ENCODE measurements at places on chromosomes 5 and 9. TPM values are rescaled to one million over a fixed set of nuclear protein-coding genes. Genes with fewer than 3 reads are reported as not detected.

SPATA31E1 gene
- 0.01 TPM for polyA plus RNA-seq

CD14 gene
- polyA plus RNA-seq, result 3,095 TPM

SPINK14 gene
- polyA plus RNA-seq, result not detected

TMEM252 gene
- polyA plus RNA-seq, result not detected

IL33 gene
- polyA plus RNA-seq, result not detected

- peak; percentile 11 for DNase-seq
These were observed 148.2 kb downstream of the CAAP1 start for GRCh38 chr9:26744191-26744965.

GRCh38 chr5:65020492-65020891, 251.8 kb downstream of the CWC27 start:
- no peak for DNase-seq

- DNase-seq, result no peak
These were observed 1.7 kb downstream of the GPRIN1 start for GRCh38 chr5:176608142-176608705.

DNA sequence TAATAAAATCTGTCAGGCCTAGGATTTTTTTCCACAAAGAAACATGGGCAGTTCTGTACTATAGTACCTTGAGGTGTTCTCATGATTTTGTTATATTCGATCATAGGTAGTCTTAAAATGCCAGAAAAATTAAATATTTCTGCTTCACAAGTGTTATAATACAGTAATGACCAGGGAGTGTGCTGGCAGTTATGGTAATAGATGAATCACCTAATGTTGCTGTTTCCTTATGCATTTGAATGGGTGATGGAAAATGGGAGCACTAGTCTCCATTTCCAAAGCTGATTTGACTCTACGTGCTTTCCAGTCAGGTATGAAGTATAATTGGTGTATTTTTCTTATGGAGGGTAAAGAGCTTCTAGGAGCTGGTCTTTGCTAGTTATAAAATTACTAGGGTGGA, 23.8 kb downstream of the OGN start:
- DNase-seq, result no peak

DNA sequence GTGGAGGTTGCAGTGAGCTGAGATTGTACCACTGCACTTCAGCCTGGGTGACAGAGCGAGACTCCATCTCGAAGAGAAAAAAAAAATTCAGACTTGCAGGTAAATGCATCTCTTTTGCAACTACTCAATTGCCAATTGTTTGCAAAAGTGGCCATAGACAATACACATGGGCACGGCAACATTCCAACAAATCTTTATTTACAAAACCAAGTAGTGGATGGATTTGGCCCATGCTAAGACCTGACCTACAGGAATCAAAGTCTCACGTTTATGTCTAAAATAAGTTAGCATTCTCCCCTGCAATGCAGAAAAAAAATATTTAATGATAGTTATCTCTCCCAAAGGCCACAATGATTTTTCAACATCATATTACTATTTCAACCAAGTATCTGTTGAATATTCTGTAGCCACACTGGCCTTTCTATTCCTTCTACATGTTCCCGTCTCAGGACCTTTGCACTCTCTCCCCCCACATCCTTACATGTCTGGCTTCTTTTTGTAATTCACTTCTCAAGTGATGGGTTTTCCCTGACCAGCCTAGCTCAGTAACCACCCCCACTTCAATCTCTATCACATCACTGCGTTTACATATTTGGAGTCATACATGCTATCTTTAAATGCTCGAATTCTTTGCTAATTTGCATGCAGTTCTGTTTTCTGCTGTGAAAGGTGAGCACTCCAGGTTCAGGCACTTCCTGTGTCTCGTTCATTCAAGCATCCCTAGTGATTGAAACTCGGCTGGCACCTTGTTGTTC, 54.2 kb downstream of the FNBP1 start:
- DNase-seq, result no peak

GRCh38 chr5:149407323-149408251, 28.5 kb upstream of the IL17B start:
- DNase-seq, result no peak

- DNase-seq, result no peak
These were observed 2.2 kb downstream of the PCDH1 start for GRCh38 chr5:141875795-141876627.
